AG08395 (cell line): ENCODE measurements at places on chromosomes 2 and 18.

- DNase-seq: peak; percentile 60
These were observed 61.4 kb downstream of the TGOLN2 start for GRCh38 chr2:85266146-85267041.

DNA sequence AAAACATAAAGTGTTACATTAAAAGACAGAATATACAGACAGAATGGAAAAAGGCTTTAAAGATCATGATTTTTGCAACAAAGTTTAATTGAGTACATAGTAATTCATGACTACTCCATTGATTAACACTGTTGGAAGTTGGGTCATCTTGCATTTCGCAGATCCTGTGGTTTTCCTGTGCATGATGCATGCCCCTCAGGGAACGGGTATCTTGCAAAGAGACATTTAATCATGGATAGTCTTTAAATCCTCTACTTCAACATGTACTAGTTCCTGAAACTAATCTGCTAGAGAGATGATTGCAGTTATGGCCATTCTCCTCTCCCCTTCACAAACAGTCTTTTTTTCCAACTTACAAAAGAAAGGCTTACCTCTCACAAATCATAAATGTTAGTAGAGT lies 155.6 kb upstream of the DSEL start:
- DNase-seq: peak; percentile 32

DNA sequence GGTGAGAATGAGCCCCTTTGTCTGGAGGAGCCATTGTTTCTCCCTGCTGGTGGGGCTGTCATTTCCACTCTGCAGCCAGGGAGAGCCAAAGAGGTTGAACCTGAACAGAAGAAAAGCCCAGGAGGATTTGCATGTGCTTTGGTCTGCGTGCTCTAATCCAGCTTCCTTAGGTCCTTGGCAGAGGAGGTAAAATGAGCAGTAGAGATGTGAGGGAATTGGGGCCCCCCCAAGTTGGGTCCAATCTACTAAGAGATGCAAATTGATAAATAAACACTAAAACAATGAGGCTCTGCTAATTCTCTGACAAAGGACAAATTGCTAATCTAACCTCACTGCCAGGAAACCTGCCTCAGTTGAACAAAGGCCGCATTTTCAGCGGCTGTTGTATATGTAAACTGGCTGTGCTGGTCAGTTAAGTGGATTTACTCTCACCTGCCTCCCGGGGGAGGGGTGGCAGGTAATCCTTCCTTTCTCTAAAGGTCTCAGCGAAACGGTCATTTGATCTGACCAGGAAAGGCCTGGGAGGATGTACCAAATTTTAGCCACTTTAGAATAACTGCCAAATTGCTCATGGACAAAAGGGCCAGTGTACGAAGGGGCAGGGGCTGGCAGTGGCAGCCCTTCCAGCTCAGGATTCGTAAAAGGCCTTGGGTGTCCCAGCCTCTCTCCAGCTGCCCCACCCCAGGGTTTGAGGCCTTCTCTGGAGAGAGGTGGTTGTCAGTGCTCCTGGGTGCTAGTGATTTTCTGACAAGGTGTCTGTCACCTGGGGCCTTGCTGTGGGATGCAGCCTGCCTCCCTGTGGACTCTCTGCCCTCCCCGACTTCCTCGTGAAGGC lies 193.6 kb downstream of the MIB1 start:
- no peak for DNase-seq

- no peak for DNase-seq
These were observed 49.5 kb upstream of the PLEKHM3 start for GRCh38 chr2:208074610-208075356.
